Stimulated activated CD4-positive, alpha-beta T cell treated with anti-CD3 and anti-CD28 coated beads, Interleukin-15, amount 100 ng/mL, for 1 hour (primary cell): ENCODE measurements at places on chromosomes 6 and 20.

- no peak for DNase-seq
Measured at GRCh38 chr6:33751771-33752645, 5.3 kb upstream of the IP6K3 start.

DNA sequence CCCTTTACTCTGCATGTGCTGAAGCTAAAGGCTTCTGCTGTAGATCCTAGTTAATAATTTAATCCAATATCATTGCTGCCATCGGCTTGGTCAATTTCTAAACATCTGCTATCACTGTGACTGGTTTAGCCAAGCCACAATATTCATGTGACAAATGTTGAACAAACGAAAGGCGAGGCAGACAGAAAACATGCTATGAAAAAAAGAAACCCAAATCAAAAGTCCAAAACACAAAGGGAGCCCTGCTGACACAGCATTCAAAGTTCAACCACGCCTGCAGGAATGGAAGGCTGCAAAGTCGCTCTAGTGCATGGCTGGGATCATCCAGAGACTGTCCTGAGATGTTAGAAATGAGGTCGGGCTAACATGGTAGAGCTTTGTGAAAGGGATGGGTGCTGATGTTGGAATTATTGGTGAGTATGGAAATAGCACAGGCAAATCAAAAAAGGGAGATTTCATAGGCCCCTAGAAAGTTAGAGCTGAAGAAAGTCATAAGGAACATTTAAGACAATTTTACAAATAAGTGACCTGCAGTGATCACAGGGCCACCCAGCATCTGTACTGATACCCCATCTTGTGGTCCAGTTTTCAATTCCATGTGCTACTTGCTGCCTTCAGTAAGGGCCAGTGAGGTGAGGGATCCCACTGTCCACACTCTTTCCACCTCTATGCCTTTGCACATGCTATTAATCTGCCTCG lies 8.8 kb upstream of the NHSL1 start:
- no peak for DNase-seq

- no peak for DNase-seq
Measured at GRCh38 chr6:169913096-169913638, 161.7 kb downstream of the ERMARD start.

DNA sequence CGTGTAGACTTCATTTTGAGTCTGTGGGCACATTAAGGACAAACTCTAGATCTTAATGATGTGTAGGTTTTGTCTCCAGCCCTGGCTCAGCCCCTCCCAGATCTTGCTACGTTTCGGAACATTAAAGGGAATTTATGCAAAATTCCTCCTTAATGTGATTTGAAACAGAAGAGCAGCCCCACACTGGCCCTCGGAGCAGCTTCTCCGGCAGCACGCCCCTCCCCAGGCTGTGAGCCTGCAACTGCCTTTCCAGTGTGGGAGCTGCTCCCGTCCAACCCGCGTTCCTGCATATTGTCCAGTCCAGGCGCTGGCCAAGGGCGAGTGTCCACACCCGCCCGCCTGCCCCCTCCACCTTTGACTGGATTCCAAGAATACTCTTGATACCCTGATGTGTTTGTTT lies 257.2 kb downstream of the TAF4 start:
- DNase-seq: no peak

- DNase-seq: no peak
Measured at GRCh38 chr6:114284281-114284680, 58.5 kb downstream of the HS3ST5 start.

- no peak for DNase-seq
Measured at GRCh38 chr20:54476169-54477009, 996 bp downstream of the DOK5 start.

DNA sequence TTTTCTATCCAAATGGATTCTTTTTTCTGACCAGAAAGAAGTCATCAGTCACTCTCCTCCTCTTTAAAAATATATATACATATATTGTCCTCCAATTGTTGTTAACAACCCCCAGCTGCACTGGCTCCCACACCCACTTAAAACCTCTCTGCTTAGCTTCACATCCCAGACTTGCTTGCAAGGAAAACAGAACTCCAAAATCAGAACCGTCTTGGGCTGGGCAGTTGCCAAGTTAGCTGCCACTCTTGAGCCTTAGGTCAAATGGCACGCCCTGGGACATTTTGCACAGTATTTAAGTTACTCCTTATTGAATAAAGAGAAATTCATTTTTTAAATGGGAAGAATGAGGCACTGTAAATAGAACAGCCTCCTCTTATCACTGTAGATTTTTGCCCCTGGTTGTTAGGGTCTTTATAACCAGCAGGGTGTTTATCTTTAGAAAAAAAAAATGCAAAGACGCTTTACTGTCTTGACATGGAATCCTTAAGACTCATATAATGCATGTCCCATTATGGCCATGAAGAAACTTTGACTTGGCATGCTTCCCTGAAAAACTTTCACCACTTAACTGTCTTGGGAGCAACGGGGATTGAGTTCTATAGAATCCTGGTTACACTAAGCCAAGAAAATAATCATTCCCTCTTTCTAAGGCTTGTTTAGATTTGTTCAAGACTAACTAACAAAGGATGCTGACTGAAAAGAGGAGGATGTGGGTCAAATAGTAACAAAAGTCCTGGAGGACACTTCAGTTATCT lies 204.5 kb downstream of the ISM1 start:
- DNase-seq: no peak

DNA sequence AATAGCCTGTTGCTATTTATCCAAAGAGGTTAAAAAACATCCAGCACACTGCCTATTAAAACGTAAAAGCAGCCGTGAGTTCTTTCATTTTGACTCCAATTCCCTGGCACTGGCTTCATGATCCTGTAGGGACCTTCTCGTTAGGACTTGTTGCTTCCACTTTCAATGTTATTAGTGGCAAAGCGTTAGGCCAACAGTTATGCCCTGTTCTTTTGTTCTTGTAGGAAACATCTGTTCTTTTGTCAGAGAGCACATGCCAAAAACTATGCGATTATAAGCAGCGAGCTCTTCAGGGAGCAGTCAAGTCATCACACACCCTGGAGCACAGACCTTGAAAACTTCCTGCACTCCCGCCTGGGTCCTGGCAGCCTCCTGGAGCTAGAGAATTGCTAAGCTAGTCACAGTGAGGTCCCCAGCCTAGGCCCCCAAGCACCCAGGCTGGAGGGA lies 609.5 kb upstream of the ARID1B start:
- no peak for DNase-seq

DNA sequence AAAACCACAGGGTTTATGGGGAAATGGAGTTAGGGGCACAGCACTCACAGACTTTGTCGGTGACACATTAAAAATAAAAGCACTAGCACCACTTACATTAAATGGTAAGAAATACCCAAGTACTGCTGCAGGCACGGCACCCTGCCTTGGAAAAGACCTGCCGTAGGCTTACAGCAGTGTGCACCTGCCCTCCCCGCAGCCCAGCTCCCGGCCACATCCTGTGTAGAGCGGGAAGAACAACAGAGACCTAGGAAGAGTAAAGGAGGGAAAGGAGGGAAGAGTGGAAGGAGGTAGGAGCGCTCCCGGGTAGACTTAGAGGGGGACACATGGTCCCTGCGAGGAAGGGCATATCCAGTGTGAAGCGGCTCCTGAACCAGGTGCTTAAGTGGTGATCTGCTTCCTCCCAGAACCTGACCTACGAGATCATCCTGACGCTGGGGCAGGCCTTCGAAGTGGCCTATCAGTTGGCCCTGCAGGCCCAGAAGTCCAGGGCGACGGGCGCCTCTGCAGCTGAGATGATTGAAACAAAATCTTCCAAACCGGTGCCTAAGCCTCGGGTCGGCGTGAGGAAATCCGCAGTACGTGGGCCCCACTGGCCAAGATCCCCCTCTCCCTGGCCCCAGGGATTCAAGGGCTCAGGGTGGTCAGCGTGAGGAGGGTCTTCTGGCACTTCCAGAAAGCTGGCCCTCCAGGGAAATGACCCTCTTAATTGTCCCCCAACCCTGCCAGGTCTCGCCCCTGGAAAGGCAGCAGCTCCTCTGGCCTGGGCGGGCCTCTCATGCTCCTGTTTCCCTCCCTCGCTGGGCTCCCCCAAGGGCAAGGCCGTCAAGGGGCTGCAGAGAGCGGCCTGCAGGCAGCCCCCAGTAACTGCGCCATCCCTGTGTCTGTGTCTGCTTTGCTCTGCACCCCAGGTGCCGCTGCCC lies 55.5 kb downstream of the TCP11 start:
- no peak for DNase-seq

GRCh38 chr6:163579111-163579879 lies 164.8 kb downstream of the QKI start:
- DNase-seq: no peak

GRCh38 chr6:46473881-46474280 lies 17.4 kb downstream of the RCAN2 start:
- DNase-seq: no peak

- DNase-seq: no peak
Measured at GRCh38 chr6:138485586-138486248, 13.6 kb downstream of the NHSL1 start.

DNA sequence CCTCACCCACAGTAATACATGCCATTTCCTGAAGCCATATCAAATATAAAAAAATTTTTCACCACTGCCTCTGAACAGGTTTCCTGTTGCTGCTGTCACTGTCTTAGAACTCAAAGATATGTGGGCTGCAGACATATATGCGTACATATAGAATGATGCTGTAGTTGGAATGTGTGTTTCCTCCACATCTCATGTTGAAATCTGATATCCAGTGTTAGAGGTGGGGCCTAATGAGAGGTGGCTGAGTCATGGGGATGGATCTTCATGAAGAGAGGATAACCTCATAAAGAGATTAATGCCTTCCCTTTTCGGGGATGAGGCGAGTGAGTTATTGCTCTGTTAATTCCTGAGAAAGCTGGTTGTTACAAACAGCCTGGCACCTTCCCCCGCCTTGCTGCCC lies 7.7 kb upstream of the SCP2D1 start:
- no peak for DNase-seq

DNA sequence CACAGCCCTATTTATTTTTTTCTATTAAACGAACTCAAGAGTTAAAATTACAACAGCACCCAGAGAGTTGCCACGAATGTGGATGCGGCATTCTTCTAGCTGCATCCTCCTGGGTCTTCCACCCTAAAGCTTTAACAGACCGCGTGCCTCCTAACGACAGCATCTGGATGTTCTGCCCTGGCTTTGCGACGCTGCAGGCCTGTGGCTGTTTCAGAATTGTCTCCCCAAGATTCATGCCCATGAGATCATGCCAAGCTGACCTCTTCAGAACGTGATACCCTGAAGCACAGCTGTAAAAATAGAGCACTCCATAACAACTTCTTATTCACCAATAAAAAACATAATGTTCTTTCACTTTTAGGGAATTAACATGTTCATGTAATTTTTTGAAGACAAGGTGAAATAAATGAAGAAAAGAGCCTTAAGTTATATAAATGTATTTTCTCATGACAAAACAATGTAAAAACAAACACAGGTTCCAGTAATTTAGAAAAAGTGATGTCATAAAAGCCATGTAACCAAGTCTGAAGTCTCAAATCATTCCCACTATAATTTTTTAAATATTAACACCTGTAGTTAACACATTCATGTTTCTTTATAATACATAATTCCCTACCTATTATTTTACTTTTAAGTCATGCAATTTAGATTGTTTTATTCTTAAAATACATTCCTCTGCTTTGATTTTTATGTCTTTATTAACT lies 26.5 kb downstream of the HIVEP2 start:
- DNase-seq: no peak

DNA sequence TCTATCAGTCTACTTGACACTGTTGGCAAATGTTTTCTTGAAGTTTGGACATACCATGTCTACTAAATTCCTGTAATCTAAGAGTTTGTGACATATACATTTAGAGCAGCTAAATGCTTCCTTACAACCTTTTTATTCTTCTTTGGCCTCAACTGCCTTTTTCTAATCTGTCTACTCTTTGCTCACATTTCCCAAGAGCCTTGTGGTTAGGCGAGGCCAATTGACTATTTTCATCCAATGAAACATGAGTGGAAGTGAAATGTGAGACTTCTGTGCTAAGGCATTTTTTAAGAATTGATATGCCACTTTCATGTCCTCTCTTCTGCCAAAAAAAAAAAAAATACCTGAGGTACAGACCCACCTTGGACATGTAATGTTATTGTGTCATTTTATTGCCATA lies 158.2 kb upstream of the MCHR2 start:
- no peak for DNase-seq

DNA sequence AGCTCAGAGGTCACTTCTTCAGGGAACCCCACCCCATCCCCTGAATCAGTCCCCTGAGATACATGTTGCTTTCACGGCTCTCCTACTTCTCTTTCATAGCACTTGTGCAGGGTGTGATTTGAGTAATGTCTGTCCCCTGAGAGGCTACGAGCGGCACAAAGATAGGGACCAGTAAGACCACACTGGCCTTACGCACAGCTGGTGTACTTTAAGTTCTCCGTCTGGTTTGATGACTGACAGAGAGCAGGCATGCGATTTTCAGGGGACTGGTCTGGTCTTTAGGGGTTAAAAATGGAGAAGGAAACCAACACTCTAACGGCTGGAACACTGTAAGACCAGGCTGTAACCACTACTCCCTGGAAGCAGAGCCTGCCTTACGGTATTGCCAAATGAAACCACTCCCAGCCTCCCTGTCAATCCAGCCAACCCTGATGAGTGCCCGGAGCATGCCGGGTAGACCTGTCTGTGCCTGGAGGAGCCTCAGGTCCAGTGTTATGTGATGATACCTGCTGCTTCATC lies 47.1 kb downstream of the ELMO2 start:
- no peak for DNase-seq

DNA sequence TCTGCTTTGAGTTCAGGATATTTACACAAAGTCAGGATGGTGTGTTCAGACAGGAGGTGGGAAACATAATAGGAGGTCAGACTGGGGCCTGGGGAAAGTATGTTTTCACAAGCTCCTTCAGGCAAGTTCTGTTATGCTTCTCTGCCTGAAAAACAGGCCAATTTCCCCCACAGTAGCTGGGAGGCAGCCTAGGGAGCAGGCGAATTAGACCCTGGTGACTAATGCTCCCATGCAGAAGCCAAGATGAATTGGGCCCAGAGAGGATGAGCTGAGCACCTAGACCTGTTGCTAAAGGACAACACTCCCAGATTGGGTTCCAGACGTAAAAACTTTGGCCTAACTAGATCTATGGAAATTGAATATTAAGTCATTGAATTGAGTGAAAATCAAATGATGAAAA lies 142.2 kb upstream of the MAP3K7 start:
- no peak for DNase-seq

DNA sequence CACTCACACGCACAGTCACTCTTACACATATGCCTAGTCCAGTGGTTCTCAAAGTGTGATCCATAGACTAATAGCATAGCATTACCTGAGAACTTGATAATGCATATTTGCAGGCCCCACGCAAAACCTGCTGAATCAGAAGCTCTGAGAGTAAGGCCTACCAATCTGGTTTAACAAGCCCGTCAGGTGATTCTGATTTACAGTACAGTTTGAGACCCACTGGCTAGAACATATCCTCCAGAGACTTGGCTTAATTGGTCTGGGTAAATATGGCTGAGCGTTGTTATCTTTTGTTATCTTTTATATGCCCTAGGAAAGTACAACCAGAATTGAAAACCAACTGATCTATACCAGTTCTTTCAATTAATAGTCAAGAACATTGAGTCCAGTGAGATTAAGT lies 9.6 kb downstream of the TSPYL4 start:
- no peak for DNase-seq
